ENCODE measurements at places on chromosomes 11 and 22. TPM values are rescaled to one million over a fixed set of nuclear protein-coding genes. Genes with fewer than 3 reads are reported as not detected.

The C11orf91 gene
- 1.5 TPM for total RNA-seq

The TMEM121B gene
- total RNA-seq: 2.1 TPM

The RANGAP1 gene
- total RNA-seq: 48.0 TPM

The PAMR1 gene
- 12.4 TPM for total RNA-seq

The TRIM29 gene
- 3.4 TPM for total RNA-seq

The AQP11 gene
- total RNA-seq: 0.61 TPM

The FXYD6 gene
- total RNA-seq: 59.0 TPM

The CPT1B gene
- total RNA-seq: 12.7 TPM

DNA sequence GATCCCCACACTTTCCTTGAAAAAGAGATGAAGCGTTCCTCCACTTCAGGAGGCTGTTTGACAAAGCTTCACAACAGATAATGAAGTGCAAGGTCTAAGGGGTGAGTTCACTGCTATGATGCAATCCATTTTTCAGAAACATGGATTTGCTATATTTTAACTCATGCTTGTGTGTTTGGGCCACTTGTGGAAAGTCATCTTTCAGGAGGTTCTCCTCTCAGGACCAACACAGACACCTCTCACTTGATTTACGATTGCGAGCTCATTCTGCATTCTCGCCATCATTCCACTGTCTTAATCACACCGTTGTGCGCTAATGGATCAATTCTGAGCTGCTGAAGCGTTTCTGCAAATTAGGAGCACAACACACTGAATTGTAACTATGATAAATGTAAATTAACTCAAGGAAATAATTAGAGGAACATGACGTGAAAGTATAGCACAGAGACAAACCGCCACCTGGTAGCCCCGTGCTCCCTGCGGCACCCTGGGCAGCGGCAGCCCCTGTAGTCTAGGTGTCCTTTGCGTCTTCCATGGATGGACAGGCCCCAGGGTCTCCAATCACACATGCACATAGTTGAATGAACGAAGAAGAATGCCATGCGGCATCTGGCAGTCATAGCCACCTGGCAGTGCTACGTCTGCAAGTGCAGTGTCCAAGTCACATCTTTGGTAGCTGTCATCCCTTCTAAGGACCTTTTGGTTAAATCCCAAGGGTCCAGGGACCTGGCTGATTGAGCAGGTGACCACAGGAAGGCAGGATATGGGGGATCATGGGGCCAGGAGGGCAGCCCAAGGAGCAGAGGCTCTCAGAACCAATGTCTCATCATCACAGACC lies 28.1 kb upstream of the RTL6 start:
- peaks cover 4% of the 10 kb centered on the region for H3K4me1 ChIP-seq
- no peaks in the 10 kb centered on the region for H3K36me3 ChIP-seq
- no peak overlapping the region for H3K27ac ChIP-seq
- DNase-seq: no peak

- peaks cover 10% of the 10 kb centered on the region for H3K4me1 ChIP-seq
- H3K27me3 ChIP-seq: peaks cover 48% of the 10 kb centered on the region
- no peak overlapping the region for H3K4me3 ChIP-seq
These were observed 6.2 kb downstream of the SHISA8 start for GRCh38 chr22:41908411-41909309.

DNA sequence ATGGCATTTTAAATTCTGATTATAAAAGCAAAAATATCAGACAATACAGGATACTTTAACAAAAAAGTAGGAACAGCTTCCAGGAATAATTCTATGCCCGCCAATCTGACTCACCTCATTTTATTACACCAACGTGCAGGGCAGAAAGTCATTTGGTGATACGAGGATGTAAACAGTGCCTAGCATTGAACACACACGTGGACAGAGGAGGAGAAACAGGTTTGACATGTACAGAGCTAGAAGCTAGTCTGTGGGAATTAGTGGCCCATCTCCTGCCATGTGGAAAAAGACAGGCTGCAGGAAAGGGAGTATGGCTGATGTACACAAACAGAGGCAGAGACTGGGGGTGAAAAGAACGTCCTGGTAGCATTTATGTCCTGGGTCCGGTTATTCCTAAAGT lies 9.0 kb upstream of the SPINDOC start:
- H3K36me3 ChIP-seq: no peaks in the 10 kb centered on the region
- no peak overlapping the region for H3K27ac ChIP-seq
- H3K4me1 ChIP-seq: no peaks in the 10 kb centered on the region
- no peaks in the 10 kb centered on the region for H3K27me3 ChIP-seq
- no peak overlapping the region for H3K4me3 ChIP-seq
- DNase-seq: no peak

GRCh38 chr22:44459041-44459440 lies 39.0 kb downstream of the RTL6 start:
- no peak overlapping the region for H3K4me3 ChIP-seq
- H3K27me3 ChIP-seq: no peaks in the 10 kb centered on the region
- no peaks in the 10 kb centered on the region for H3K36me3 ChIP-seq
- no peak overlapping the region for H3K27ac ChIP-seq
- DNase-seq: no peak

GRCh38 chr11:3047637-3048036 lies 9.6 kb downstream of the CARS1 start:
- H3K36me3 ChIP-seq: peaks cover 15% of the 10 kb centered on the region
- no peak overlapping the region for H3K4me3 ChIP-seq
- no peak overlapping the region for H3K27ac ChIP-seq
- H3K27me3 ChIP-seq: no peaks in the 10 kb centered on the region
- peaks cover 32% of the 10 kb centered on the region for H3K4me1 ChIP-seq

DNA sequence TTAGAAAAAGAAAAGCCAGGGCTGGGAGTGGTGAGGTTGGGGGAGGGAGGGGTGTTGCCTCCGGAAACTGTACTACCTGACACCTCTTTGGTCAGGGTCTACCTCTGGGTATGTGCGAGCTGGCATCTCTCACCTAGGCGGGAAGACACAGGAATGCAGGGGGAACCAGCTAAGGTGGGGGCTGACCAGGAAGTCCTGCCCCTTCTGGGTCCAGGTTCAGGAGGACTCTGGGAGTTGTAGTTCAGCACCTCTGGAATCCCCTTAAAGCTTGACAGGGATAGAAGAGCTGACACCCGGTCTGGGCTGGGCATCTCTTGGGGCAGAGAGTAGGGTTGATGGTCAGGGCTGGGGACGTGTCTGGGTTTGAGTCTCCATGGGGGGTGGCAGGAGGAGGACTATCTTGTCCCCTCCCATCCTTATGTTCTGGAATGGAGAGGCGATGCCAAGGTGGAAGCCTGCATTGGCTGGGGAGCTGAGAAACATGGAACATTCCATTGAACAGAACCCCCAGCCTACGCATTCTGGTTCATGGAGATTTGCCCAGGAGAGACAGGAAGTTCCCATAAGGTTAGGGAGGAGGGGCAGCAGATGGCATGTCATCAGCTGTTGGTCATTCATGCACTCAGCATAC lies 2.1 kb upstream of the KIAA1671 start:
- H3K27ac ChIP-seq: no peak overlapping the region
- H3K4me1 ChIP-seq: peaks cover 7% of the 10 kb centered on the region
- no peak overlapping the region for H3K4me3 ChIP-seq
- no peak for DNase-seq

DNA sequence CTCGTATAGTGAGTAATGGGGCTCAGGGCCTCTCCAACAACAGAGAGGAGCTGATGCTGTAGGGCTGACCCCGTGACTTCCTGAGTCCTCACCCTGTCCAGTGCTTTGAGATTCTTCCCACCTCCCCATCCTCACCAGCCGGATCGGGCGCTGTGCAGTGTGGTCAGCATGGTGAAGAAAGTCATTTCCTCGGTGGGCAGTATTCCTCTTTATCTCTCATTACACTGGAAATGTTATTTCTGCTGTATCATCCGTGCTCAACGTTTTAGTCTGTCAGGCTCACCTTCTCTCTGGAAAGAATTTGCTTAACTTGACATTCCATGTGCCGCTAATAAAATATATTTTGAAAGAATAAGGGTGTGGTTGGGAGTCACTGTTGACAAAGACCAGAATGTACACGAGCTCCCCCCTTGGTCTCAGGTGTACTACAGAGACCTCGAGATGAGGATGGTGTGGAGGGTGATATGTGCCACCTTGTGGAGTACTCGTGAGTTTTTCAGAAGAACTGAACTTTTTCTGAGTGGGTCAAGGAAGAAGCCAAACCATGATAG lies 25.7 kb upstream of the SCGB1A1 start:
- H3K27me3 ChIP-seq: no peaks in the 10 kb centered on the region
- no peak overlapping the region for H3K27ac ChIP-seq
- H3K4me1 ChIP-seq: peaks cover 23% of the 10 kb centered on the region
- no peak overlapping the region for H3K4me3 ChIP-seq

GRCh38 chr11:114209343-114209742 lies 86.9 kb upstream of the NNMT start:
- no peaks in the 10 kb centered on the region for H3K27me3 ChIP-seq
- DNase-seq: no peak
- peaks cover 80% of the 10 kb centered on the region for H3K36me3 ChIP-seq
- H3K4me1 ChIP-seq: peaks cover 18% of the 10 kb centered on the region
- peak overlapping the region; percentile 24 for H3K27ac ChIP-seq

DNA sequence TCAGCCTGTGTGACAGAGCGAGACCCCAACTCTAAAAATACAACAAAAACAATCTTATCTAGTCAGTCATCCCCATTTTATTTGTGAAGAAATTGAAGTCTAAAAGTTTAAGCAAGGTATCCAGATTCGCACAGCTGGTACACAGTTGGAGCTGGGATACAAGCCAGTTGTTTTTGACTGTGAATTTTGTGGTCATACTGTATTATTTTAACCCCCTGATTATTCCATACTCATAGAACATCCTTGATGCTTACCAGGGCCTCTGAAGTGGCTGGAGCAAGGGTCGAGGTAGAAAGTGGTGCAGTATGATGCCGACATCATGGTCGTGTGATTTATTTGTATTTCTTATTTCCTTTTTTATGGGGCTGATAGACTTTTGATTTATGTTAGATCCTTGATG lies 50.0 kb downstream of the BID start:
- no peak overlapping the region for H3K27ac ChIP-seq
- H3K36me3 ChIP-seq: peaks cover 23% of the 10 kb centered on the region
- no peaks in the 10 kb centered on the region for H3K27me3 ChIP-seq
- H3K4me3 ChIP-seq: no peak overlapping the region
- peaks cover 5% of the 10 kb centered on the region for H3K4me1 ChIP-seq

GRCh38 chr22:44046485-44047141 lies 22.5 kb downstream of the PARVB start:
- no peaks in the 10 kb centered on the region for H3K4me1 ChIP-seq
- H3K36me3 ChIP-seq: no peaks in the 10 kb centered on the region
- H3K27me3 ChIP-seq: no peaks in the 10 kb centered on the region

- no peak overlapping the region for H3K4me3 ChIP-seq
- H3K36me3 ChIP-seq: no peaks in the 10 kb centered on the region
- no peaks in the 10 kb centered on the region for H3K4me1 ChIP-seq
- H3K27me3 ChIP-seq: no peaks in the 10 kb centered on the region
- no peak overlapping the region for H3K27ac ChIP-seq
These were observed 39.9 kb downstream of the CADM1 start for GRCh38 chr11:115464269-115464668.

GRCh38 chr11:35838071-35838470 lies 105.8 kb upstream of the LDLRAD3 start:
- no peaks in the 10 kb centered on the region for H3K36me3 ChIP-seq
- H3K4me1 ChIP-seq: no peaks in the 10 kb centered on the region
- H3K27me3 ChIP-seq: no peaks in the 10 kb centered on the region
- no peak overlapping the region for H3K4me3 ChIP-seq
- no peak overlapping the region for H3K27ac ChIP-seq

- no peak overlapping the region for H3K4me3 ChIP-seq
- H3K4me1 ChIP-seq: no peaks in the 10 kb centered on the region
- DNase-seq: no peak
- no peaks in the 10 kb centered on the region for H3K27me3 ChIP-seq
These were observed 309.1 kb upstream of the C11orf87 start for GRCh38 chr11:109112821-109113280.

DNA sequence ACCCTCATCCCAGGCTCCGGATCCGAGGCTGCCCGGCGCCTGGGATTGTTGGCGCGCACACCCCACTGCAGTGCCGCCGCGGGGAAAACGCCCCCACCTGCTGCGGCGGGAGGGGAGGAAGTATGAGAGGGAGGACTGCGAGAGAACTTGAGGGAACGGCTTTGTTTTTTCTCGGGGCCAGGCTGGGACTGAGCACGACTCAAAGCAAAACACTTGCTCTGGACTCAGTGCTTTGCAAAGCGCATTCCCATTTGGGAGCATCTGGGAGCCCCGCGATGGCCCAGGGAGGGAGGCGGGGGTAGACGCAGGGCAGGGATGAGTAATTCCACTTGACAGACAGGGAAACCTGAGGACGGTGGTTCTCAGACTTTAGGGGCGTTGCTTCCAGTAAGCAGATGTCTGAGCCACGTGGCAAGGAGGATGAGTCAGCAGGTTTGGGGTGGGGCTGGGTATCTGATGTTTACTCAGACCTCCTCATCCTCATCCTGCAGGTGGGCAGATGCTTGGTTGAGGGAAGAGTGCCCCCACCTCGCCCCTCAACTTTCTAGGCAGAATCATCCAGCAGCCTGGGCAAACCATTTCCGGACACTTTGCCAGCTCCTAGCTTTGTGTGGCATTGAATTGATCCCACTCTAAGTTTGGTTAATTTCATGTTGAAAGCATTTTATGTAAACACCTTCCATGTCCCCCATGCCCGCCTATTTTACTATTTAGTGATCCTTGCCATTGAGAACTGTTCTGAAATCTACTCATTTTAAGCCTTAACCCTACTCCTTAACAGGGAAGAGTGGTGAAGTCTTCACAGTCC lies 1.5 kb downstream of the MIAT start:
- H3K4me1 ChIP-seq: peaks cover 21% of the 10 kb centered on the region
- DNase-seq: peak; percentile 63
- H3K27me3 ChIP-seq: peaks cover 34% of the 10 kb centered on the region
- peak overlapping the region; percentile 39 for H3K4me3 ChIP-seq
